ENCODE measurements at places on chromosomes 1 and 21.

- no peak for DNase-seq
These were observed 128.4 kb downstream of the CYYR1 start for GRCh38 chr21:26444646-26445045.

DNA sequence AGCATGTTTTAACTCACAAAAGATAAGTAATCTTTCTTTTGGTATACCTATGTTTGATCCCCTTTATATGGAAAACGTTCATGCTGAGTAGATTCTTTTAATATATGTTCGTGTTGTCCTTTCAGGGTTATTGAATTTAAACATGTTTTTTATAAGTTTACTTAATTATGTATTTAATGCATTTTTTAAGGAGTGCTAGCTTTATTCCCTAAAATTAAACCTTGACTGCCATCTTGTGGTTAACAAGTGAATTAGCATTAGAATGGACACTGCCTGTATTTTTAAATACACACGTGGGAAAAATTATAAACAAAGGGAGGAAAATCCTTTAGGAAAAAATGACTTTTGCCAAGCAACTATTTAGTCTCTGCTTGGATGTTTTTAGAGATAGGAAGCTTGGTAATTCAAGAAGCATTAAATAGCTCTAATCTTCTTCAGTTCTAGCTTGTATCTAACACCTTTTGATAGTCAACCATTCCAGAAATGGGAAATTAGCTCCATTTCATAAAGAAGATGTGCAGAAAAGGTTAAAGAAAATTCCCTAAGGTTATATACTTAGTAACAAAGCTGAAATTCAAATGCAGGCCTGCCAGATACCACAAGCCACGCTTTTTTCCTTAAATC lies 43.0 kb downstream of the UBE2U start:
- no peak for DNase-seq

GRCh38 chr1:55585402-55585792 lies 370.2 kb upstream of the USP24 start:
- no peak for DNase-seq

- no peak for DNase-seq
These were observed 53.1 kb downstream of the NAV1 start for GRCh38 chr1:201591981-201592380.

DNA sequence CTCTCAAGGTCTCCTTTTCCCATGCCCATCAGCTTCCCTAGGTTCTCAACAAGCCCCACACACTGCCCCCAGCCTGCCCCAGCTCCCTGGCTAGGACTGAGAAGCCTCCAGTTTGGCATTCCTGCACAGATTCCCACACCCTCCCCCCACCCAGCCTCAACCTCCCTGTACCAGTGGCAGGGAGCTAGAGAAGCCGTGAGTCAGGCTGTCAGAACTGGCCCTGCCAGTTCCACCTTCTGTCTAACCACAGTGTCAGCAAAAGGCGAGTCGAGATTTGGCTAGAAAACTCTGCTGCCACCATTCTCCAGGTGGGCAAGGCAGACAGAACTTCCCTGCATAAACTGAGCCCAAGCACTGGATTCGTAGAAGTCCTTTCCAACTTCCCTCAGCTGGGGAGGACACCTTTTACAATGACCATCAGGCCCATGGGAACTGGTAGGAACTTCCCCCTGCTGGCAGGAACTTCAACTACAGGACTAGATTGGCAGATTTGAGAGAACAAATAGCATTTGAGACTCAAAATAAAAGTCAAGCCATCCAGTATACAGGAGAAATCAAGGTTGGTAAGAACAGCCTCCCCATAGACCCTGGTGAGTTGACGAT lies 31.0 kb downstream of the TNNT2 start:
- peak; percentile 47 for DNase-seq

- DNase-seq: peak; percentile 7
These were observed 54.7 kb downstream of the SLC37A1 start for GRCh38 chr21:42568376-42568775.

GRCh38 chr21:15732996-15733329 lies 3.2 kb downstream of the USP25 start:
- DNase-seq: no peak

DNA sequence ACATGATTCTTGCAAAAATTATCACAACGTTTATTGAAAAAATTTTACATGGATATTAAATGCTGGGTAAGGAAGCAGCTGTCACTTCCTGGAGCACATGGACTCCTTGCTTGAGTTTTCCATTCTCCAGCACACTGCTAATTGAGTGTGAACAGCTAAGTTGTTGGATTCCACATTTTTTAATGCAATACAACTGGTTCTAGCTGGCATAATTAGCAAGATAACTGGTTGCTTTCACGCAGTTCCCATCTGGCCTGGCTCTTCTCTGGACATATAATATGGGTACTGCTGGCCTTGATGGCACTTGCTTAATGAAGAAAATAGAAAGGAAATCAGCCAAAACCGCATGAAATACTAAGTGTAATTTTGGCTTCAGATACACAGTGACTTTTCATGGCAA lies 26.6 kb downstream of the RGS21 start:
- DNase-seq: no peak

- peak; percentile 24 for DNase-seq
These were observed 95.9 kb downstream of the PTPRU start for GRCh38 chr1:29332204-29332603.

DNA sequence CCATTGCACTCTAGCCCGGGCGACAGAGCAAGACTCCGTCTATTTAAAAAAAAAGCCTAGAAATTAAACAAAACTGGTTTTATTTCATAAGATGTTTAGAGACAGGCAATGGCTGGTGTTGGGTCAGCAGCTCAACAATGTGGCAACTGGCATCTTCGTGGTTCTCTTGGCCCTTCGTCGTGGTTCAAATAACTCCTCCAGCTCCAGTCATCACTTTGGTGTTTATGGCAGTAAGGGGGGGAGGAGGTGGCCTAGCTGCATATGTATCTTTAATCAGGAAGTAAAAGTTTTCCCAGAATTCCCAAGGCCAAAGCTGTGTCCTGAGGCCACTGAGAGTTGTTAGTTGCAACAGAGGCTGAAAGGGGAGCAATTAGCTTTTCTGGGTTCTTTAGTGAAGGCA lies 13.0 kb upstream of the LTN1 start:
- DNase-seq: no peak

DNA sequence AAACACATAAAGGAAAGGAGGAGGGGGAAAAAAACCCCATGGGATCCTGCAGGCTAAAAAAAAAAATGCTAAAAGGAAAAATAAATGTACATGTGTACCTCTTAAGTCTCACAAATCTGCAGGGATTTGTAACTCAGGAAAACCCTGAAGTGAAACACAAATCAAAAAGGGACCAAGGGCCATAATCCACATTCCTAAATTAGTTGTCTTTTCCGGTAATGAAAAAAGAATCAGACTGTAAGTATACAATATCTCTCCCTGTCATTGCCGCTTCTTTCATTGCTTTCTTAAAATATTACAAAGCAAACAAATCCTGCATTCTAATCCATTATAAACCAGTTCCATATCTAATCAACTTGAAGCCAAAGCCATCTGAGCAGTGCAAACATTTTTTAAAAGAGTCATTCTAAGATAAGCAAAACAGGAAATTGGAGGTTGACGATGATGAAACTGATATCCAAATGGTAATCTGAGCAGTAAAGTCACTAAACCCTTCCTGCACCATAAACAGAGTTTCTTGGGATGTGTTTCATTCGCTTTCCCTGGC lies 58.7 kb upstream of the SIM2 start:
- DNase-seq: no peak

GRCh38 chr1:64478594-64479470 lies 8.9 kb downstream of the CACHD1 start:
- no peak for DNase-seq

- DNase-seq: peak; percentile 36
These were observed 3.2 kb upstream of the CCNL2 start for GRCh38 chr1:1402072-1402900.

- DNase-seq: no peak
These were observed 781 bp downstream of the PROX1 start for GRCh38 chr1:213988507-213989001.

- DNase-seq: no peak
These were observed 2.6 kb upstream of the MYOG start for GRCh38 chr1:203088441-203088840.

- DNase-seq: no peak
These were observed 41.1 kb upstream of the SRP9 start for GRCh38 chr1:225736437-225737098.

DNA sequence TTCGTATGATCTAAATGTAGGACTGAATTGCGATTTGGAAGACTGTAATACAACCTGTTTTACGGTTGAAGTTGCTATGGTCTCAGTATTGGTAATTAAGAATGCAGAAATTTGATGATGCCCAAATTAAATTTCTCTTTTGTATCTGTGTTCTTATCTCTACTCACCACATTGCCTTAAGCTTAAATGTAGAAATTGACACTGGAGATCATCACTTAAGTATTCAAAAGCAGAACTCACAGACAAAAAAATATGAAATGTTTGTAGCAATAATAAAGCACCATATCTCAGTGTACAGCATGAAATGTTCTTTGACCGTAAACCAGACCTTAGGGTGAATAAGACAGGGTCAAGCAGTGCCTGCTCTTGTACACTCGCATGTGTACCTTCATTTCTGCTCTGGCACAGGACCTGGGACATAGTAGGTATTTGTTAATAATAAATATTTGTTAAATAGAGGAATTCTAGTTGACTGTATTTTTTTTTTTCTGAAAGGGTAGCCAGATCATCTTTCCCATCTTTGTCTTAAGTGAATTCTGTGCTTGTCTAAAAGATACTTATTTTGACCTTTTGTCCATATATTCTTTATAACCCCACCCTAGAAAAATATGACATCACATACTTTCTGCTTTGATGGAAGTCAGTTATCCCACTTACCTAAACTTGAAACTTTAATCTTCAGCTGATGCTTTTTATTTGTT lies 1.5 kb downstream of the CDC7 start:
- DNase-seq: no peak

GRCh38 chr1:20684050-20684620 lies 23.0 kb upstream of the DDOST start:
- no peak for DNase-seq

GRCh38 chr21:34986561-34987500 lies 62.3 kb downstream of the RUNX1 start:
- DNase-seq: no peak

- DNase-seq: no peak
These were observed 294.8 kb downstream of the PCP4 start for GRCh38 chr21:40162075-40162474.

DNA sequence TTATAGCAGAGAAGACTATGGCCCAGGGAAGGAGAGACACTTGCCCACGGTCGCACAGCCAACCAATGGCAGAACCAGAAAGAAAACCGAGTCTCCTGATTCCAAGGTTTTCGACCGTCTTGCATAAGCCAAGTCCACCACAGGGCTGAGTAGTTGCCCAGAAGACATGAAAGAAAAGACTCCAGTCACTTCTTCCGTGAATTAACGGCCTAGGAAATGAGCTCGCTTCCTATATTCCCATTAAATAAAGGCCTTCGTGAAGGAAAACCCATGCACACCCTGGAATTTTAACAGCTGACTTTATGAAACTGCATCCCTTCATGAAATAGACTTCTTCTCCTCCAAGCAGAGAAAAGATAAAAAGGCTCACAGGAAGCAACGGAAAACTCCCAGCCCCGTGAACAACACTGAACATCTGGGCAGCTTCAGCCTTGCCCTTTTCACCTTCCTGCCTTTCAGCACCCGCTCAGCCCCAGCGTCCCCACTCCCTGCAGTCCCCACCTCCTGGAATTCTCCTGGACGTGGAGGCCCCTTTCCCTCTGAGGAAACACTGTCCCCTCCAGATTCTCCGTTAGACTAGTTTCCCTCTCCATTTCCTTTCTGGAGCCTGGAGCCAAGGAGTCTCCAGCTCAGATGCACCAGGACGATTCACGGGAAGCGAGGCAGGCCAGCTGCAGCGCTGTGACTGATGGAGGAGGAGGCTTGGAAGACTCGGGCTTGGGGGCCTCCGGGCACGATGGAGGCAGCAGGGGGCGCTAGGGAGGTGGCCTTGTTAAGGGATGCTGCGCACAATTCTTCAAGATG lies 2.7 kb upstream of the MYOC start:
- DNase-seq: peak; percentile 57

DNA sequence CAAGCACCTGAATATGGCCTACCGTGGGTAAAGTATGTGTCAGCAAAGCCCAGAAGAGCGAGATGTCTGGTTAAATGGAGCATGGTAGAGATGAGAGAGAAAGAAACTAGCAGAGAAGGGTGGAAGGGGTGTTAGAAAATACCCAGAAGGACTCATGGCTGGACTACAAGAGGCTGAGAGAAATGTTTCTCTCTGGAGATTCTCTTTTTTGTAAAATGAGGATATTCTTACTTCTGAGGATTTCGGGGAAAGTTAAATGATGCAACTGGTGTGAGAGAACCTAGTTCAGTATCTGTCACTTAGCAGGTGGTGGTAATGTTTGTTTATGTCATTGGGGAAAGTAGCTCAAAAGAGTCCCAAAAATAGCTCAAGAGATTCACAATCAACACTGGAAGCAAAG lies 7.2 kb upstream of the EPS15 start:
- no peak for DNase-seq

GRCh38 chr1:998995-999724 lies 737 bp downstream of the HES4 start:
- DNase-seq: no peak

DNA sequence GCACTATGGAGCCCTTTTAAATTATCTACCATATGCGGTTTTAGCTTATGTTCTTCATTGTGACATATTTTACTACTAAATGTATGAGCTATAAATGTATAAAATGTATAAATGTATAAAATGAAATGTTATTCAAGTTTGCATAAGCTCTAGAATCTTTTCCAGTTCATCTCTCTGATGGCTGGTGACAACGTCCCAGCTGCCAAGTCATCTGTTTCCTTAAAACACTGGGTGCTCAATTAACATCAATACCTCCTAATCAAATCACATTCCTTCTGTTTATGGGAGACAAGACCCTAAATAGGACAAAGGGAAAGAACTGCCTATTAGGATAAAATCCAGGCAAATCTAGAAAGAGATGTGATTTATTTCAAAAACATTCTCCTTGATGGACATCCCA lies 22.9 kb downstream of the DSTYK start:
- no peak for DNase-seq

DNA sequence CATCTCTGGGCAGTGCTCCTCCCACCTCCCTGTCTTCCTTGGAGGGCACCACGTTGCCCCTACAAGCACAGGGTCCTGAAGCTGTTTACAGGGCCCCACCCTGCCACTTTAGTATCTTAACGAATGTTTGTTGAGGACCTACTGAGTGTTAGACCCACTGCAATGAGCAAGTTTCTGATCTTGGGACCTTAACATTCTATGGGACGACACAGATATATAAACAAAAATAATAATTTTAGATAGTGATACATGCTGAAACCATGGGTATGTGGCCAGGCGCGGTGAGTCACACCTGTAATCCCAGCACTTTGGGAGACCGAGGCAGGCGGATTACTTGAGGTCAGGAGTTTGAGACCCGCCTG lies 10.1 kb downstream of the ENTREP3 start:
- DNase-seq: no peak

DNA sequence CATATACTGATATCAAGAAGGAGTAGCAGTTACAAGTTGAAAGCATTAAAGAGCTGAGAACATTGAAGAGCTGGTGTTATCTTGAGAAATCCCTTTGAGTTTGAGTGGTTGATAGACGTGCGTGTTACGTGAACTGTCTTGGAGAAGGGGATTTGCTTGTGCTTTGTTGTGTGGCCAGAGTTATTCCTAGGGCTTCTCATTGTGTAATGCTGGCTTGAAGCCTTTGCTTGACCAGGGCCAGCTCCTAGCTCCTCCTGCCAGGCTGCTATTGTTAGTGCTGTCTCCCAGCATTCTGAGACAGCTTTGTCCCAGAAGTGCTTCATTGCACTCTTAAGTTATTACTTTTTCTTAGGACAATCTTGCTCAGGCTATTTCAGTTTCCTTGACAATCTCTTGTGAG lies 116.2 kb upstream of the KCNK2 start:
- DNase-seq: no peak
